ENCODE measurements at places on chromosomes 12 and 14.

- ATAC-seq, result no peak
Measured at GRCh38 chr12:74401035-74401434, 136.6 kb upstream of the ATXN7L3B start.

GRCh38 chr14:57549016-57549564 is 55.4 kb upstream of the CCDC198 start:
- ATAC-seq, result peak; percentile 33

DNA sequence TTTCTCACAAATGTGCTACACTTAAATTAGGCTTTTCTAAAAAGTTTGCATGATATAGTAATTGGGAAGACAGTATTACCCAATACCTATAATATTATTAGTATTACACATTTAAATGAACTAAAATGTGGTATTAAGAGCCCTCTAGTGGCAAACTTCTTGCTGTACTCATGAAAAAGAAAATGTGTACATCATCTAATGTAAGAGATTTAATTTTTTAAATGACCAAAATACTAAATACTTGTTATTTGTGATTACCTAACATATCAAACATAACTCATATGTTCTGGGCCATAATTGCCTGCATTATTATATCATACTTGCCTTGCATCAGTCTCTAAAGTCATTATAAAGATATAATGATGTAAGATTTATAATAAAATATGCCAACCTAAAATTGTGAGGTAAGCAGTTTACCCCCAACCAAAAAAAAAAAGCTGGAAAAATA is 64.2 kb downstream of the DNAI7 start:
- ATAC-seq, result no peak

- ATAC-seq, result no peak
Measured at GRCh38 chr14:47959740-47960139, 284.3 kb upstream of the MDGA2 start.

DNA sequence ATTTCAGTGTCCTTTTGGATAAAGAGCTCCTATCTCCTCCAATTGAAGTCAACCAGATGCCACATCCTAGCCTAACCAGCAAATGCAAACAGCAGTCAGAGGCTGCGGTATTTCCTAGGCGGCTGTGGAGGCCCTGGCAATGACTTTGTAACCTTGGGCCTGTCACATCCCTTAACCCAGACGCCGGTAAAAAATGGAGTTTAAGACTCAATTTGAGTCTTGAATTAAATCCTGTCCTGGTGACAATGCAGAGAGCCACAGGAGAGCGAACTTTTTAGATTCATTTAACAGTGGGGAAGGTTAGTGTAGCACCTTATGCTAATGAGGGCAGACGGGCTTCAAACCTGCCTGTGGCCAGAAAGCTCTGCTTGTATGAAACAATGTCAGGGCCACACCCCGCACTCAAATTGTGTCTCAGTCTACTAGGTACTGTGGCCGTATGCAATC is 1.3 kb downstream of the C12orf75 start:
- peak; percentile 8 for ATAC-seq

- ATAC-seq, result peak; percentile 64
Measured at GRCh38 chr12:7514416-7514815, 10.8 kb upstream of the CD163 start.

- no peak for ATAC-seq
Measured at GRCh38 chr12:92504594-92504981, 198.2 kb upstream of the PLEKHG7 start.

GRCh38 chr14:67962215-67962644 is 142.7 kb downstream of the RAD51B start:
- ATAC-seq, result no peak

DNA sequence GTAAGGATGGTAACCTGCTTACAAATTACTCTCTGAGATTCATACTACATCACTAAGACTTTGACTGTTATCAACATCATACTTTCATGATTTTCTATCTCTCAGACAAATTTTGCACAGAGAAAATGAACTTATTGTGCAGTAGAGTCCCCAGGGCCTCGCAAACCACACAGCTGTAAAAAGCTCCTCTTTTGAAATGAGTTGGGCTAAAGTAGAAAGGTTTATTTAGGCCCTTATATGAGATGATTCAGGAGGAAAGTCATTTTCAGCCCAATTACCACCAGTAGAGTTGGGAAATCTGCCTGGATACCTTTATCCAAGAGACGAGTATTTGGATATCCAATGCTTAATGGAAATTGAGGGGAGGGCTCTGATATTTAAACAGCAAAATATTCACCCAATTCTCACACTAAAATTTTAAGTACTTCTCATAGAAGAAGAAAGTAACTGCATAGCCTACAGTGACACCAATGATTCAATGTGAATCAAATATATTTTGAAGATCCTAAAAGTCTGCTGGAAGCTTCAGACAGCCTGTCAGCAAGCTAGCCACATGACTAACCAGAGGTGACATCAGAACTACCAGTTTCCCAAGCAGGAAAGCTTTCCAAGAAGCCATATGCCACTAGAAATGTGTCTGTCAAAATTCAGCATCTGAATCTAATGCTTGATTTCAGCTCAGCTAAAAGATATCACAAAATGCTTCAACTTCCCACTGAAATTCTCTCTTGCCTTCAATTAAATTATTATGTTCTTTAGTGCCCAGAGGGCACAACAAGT is 190.1 kb upstream of the SYT1 start:
- peak; percentile 50 for ATAC-seq

DNA sequence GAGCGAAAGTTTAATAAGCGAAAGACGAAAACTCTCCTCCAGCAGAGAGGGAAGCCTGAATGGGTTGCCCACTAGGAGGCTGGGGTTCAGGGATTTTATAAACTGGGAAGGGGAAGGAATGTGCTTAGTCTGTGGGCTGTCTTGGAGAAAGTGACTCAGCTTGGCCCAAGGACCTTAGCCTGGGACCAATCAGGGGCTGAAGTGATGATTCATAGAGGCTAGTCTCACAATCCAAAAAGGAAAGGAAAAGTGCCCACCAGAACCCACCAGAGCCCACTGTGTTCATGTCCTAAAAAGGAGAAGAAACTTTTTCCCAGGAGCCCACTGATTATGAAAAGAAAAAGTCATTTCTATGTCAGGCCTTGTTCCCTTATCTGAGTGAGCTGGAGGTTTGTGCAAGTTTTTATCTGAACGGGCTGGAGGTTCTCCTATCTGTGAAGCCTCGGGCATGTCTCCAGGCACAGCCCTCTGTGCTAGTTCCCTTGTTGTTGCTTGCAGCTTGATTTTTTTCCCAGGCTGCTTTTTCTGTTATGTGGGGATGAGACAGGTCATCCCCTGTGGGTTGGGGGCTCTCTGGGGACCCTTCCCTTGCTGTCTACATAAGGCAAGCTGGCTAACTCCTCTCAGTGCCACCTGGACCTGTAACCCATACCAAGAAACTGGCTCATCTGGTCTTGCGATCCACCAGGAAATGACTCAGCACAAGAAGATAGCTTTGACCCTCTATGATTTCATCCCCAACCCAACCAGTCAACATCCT is 8.3 kb upstream of the GOLGA5 start:
- ATAC-seq, result no peak

- ATAC-seq, result no peak
Measured at GRCh38 chr12:80681287-80681686, 26.1 kb upstream of the MYF6 start.

DNA sequence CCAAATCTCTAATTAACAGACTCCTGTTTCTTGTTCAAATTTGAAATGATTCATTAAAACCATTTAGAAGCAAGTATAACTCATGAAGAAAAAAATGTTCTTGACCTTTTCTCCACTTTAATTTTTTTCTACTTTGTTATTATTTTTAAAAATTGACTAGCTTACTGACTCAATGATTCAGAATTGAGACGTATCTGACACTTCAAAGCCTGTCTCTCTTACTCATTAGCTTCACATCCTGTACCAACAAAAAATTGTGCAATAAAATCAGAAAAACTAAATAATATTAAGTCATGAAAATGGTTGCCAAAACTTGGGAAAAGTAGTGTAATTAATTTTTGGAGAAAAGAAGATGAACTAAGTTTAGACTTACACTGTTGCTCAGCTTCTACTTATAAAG is 331.2 kb downstream of the SLC16A7 start:
- ATAC-seq, result no peak

DNA sequence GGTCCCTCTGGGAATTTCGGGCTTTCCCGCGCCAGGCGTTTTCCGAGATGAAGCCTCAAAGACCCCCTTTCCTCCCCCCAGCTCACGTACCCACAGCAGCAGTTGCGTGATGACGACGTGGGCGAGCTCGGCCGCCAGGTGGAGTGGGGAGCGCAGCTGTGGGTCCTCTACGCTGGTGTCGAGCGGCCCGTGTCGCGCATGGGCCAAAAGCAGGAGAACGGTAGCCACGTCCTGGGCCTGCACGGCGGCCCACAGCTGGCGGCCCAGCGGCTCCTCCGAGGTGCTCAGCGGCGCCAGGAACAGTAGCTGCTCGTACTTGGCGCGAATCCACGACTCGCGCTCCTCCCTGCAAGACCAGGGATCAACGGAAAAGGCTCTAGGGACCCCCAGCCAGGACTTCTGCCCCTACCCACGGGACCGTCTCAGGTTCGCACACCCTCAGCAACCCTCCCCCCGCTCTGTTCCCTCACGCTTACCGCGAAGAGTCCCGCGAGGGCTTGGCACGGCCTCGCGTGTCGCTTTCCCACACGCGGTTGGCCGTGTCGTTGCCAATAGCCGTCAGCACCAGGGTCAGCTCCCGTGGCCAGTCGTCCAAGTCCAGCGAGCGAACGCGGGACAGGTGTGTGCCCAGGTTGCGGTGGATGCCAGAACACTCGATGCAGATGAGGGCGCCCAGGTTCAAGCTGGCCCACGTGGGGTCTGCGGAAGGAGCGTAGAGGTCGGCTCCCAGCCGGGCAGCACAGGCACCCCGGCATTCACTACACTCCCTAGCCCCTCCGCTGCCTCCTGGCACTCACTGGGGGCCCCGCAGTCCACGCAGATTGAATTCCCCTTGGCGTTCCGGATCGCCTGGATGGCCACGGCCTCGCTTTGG is 11.4 kb downstream of the AGAP2 start:
- peak; percentile 59 for ATAC-seq

DNA sequence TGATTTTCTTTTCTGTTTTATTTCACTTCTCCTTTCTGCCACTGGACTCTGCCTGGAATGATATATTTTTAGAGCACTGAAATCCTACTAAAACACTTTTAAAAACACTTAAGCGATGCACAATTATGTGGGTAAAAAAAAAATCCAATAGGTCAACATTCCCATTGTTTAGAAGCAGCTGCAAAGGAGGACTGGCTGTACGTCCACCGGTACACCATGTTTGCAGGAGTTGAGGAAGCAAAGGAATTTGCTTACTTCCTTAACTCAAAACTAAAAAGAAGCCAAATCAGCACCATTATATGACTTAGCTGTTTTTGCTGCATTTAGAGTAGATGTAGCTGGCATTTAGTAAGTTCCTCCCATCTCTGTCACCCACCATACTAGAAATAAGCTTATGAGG is 186.8 kb upstream of the TMTC1 start:
- ATAC-seq, result no peak

DNA sequence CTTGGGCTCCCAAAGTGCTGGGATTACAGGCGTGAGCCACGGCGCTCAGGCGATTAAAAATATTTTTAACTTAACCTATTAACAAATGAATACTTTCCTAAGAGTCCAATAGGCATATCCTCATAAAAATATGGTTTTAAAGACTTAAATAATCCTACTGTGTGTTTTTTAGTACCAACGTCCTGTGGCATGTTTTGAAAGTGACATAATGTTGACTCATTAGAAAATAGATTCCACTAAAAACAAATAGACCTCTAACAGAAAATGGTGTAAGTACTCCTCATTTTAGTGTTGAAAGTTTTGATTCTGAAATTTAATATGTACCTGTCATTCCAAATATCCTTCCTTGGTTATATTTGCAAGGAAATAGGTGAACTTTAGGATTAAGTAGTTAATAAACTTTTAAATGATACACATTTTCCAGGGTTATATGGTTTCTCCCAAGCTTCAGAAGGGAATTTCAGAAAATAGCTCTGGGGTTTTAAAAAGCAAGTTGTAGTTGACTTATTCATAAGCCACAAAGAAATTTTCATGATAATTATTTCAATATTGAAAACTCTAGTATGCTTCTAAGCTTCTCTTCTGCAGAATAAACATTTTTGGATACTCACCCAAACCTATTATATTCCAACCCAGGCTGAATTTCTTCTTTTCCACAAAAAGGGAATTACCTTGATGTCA is 12.1 kb upstream of the LUM start:
- ATAC-seq, result no peak

DNA sequence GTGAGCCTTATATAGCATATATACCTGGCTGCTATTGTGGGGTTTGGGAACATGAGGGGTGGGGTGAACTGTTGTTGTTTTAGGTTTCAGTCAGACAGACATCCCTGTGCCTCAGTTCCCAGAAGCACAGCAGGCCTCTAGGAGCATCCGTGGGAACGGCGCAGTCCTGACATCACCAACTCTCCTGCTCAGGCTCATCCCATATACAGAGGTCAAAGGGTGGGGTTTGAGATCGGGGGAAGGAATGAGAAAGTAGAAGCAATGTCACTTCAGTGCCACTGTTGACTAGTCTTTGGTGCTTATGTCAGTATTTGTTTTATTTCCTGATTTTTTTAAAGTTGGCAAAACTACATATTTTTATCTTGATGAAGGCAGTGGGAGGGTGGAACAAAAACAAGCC is 43.1 kb upstream of the A2ML1 start:
- ATAC-seq, result no peak

DNA sequence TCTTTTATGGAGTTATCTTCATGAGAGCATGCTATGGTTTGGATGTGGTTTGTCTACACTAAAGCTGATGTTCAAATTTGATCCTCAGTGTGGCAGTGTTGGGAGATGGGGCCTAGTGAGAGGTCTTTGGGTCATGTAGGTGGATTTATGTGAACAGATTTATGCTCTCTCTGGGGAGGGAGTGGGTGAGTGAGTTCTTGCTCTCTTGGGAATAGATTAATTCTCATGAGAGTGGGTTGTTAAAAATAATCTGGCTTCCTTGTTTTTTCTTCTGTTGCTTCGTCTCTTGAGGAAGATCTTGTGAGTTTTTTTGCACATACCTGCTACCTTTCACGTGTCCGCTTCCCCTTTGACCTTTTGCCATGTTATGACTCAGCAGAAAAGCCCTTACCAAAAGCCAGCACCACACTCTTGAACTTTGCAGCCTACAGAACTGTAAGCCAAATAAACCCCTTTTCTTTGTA is 20.5 kb downstream of the DERA start:
- ATAC-seq, result peak; percentile 12

- no peak for ATAC-seq
Measured at GRCh38 chr14:88562532-88562830, 356 bp upstream of the ZC3H14 start.

DNA sequence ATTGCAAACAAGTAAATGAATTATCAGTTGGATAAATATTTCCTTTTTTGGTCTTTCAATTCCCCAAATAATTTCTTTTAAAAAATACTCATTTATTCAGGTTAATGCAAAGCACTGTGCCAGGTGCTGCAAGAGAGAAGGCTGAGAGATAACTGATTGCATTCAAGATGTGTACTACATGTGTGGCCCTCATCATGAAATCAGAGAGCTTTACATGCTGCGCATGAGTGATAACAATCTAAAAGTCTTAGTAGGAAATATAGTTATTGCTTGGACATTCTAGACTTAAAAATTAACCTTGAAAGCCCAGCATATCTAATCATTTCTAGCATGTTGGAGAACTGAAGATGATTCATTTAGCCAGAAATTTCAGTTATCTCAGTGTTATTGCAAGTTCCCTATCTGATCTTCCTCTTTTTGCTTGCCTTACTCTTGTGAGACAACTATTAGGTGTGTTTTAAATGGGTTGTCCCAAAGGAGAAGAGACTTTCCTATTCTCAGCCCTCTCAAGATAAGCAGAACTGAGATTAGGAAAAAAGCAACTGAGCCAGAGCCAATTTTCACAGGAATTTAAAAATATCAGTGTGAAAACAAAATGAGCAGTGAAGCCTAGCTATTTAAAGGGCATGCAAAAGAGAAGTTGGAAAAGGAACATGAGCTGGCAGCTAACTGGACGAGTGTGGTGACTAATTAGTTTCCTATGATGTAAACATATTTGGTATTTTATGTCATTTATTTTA is 60.9 kb downstream of the PLEKHA5 start:
- ATAC-seq, result no peak

Data from motor neuron (in vitro differentiated cells).